Brain (organoid and tissue), 16 donors: ENCODE measurements at places on chromosomes 5 and 9.

- no peak for DNase-seq
These were observed 279.6 kb downstream of the GABRB2 start for GRCh38 chr5:161266954-161267353.

DNA sequence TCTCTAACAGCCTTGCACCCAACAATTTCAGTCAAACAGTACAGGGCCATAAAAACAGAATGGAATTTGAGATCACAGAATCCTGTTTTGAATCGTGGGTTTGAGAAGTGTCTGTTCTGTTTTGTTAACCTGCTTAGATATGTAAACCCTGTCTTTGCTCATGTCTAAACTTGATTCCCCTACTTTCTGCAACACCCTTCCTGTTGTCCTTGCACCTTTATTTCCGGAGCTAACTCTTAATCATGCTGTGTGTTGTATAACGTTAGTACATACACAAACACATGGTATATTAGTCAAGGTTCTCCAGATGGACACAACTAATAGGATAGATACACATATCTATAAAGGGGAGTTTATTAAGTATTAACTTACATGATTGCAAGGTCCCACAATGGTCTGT is 2229.2 kb upstream of the C9orf72 start:
- DNase-seq: no peak

DNA sequence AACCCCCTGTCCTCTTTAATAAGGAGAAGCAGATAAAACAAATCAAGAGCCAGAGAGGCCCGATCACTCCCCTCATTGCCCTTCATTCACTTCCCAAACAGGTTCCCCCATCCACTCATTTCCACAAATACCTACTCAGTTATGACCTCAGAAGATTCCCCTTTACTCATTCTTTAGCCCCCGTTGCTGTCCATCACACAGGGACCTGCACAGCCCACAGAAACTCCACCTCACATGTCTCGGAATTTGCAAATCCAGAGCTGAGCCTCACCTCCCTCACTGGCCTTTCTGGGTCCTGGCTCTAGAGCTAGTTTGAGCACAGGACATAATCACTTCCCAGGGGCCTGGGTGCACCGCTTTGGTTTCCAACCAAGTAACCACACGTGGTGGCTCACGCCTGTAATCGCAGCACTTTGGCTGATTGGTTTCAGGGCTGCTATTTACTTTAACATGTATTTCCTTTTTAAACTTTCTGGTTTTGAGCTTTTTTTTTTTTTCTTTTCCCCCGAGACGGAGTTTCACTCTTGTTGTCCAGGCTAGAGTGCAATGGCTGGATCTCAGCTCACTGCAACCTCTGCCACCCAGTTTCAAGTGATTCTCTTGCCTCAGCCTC is 17.8 kb downstream of the ATP6V0E1 start:
- DNase-seq: no peak

- no peak for DNase-seq
These were observed 228.7 kb upstream of the NR4A3 start for GRCh38 chr9:99592834-99593574.

GRCh38 chr5:33400675-33401074 is 40.1 kb upstream of the TARS1 start:
- no peak for DNase-seq

- DNase-seq: no peak
These were observed 55.3 kb upstream of the SARDH start for GRCh38 chr9:133793471-133793870.

DNA sequence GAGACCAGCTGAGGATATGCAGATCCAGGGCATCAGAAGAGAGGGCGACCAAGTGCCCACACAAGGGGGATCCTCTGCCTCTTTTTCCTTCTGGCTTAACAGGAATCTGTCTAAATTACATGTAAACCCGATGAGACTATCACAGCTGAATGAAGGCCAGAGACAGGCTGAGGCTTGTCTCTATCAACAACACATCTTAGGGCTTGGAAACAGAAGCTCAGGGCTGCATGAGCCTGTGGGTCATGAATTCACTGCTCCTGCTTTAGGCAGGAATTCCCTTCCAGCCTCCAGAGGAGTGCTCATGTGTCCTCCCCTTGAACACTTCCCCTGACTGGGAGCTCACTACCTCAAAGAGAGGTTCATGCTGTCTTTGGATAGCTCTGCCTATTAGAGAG is 106.1 kb upstream of the PHYKPL start:
- no peak for DNase-seq

DNA sequence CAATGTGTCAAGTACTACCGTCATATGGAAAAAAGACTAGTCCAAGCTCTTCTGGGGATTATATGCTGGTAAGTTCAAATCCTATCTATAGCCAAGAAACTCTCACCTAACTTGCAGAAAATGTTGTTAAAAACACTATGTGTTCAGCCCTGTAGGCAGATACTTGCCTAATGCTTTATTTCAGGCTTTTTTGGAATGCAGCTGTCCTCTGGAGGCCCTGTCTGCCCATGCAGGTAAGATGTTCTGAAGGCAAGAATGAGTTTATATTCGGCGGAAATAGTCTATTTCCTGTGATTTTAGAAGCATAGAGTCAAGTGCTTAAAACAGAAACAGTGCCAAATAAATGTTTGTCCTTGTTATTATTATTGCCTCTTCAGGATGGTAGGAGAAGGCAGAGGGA is 34.3 kb upstream of the PPP2R2B start:
- no peak for DNase-seq

DNA sequence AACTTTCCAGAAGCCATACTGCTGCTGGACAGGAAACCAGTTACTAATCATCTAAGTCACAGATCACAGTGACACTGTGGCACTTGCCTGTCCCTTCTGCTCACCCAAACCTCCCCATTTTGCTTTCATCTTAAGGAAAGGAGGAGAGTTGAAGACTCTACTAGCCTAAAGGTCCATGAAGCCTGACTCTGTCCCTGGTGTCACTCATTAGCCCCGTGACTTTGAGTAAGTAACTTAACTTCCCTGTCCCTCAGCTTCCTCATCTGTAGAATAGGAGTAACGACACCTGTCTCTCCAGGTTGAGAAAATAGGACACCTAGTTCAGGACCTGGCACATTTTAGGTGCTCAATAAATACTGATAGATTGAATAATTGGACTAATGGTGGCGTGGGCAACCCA is 536 bp upstream of the SLC6A7 start:
- DNase-seq: no peak

DNA sequence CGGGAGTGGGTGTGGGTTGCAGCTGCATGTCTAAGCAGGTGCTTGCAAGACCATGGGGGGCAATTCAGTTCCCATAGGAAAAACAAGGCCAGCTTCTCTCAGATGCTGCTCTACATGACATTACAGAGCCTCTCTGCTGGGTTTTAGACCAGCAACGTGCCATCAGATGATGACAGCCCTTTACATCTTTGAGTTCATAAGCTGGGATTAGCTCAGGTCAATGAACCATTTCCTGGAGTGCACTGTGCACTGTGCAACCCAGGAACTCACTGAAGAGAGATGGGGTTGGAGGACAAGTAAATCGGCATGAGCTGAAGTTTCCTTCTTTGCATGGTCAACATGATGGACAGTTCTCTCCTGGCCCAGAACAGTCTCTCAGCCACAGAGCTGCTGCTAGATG is 160.6 kb downstream of the MARCHF11 start:
- no peak for DNase-seq

DNA sequence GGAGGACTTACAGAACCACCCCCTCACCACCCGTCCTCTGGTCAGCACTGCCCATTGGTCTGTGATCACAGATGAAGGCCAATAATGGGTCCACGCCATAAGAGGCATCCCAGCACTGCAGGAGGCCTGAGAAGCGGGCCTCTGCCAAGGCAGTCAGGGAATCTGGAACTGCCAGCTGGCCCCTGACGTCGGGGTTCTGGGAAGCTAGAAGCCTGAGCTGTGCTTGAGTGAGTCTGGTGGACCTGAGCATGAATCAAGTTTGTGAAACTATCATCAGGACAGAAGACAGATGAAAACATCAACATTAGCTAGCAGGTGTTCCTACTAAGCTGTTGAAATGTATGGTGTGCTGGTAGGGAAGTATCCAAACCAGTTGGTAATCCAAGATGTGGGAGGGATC is 7.8 kb downstream of the ANGPTL2 start:
- DNase-seq: no peak

DNA sequence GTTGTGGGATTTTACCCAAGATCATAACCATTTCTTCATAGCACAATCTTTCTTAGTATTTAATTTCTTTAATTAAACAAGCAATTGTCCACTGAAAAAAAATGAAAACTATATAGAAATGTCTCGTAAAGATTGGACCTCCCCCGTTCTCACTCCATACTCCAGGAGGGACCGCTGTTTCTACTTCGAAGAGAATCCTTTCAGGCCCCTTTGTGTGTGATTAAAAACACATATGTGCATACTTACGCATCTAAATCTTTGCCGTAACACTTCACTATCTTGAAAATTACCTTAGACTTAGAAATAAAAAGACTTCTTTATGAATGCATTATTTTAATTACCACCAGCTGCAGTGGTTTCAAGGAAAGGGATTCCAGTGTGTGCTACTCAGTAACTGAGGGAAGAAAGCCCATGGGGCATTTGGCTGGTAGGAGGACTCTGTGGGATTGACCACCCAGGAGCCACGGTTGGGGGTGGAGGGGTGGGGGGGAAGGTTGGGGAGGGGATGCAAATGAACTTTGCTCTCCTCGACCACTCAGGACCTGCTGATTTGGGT is 209.1 kb downstream of the FAM114A2 start:
- no peak for DNase-seq

- peak; percentile 41 for DNase-seq
These were observed 1.8 kb downstream of the UBAP2 start for GRCh38 chr9:34046784-34047379.

DNA sequence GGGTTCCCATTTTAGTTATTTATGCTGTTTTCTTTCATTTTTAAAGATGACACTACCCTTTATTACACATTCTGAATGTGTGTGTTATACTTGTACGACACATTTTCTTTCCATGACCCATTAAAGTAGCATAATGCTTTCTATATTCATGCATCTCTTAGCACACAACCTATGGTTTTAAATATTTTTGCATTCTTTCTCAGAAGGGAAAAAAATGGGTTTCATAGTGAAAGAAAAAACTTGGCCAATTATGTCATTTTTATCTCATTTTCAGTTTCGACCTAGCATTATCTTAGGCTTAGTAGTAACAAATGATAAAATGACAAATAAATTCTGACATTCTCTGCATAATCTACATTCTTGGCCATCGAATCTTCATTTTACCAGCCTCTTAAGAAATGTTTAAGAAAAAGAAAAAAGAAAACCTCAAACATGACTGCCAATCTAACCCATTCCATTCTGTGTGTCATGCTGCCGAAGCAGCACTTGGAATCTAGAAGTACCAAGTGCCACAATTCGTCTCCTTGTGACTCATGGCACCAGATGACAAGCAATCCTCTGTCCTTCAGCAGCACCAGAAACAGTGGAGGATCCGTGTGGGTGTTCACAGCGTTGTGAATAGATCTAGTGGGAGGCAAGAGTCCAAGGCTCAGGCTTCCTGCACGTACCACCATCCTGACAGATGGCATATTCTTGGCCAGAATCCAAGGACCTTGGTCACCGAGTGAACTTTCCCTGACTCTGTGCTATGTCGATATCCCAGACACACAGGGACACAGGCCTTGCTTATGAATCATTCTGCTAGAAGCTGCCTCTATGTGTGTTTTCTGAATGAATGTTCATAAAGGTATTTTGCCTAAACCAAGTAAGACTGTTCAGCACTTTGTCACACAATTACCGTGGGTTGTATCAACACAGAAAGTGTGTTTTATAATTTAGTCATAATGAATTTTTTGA is 502.7 kb downstream of the NR2F1-AS1 start:
- peak; percentile 72 for DNase-seq

GRCh38 chr9:112341730-112342129 is 8.3 kb upstream of the PTBP3 start:
- DNase-seq: no peak

DNA sequence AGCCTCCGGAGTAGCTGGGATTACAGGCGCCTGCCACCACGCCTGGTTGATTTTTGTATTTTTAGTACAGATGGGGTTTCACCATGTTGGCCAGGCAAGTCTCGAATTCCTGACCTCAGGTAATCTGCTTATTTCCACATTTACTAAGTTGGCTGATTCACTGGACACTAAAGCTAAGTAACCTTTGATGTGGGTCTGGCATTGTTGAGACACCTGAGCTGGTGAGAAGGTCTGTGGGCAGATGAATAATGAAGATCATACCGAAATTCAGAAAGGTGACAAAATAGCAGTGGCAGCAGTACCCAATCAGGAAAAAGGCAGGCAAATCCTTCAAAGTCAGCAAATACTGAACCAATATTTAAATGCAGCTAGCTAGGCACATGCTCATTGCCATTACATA is 210.6 kb upstream of the ZNF608 start:
- no peak for DNase-seq

DNA sequence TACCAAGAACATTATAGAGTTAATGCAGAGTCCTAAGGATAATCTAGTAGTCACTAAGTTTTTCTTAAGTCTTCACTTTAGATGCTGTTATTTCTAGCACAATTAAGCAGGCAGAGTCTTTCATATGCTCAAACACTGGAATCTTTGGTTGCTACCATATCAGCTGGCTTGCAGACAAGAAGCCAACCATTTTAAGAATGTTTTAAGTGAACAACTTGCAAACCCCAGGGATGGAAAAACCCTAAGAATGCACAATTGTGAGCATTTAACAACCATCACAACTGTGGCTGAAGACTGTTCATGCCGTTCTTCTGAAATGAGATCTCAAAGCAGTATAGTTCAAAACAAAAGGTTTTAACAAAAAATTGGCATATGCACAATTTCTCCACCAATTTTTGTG is 55.1 kb downstream of the CSNK1A1 start:
- DNase-seq: no peak

DNA sequence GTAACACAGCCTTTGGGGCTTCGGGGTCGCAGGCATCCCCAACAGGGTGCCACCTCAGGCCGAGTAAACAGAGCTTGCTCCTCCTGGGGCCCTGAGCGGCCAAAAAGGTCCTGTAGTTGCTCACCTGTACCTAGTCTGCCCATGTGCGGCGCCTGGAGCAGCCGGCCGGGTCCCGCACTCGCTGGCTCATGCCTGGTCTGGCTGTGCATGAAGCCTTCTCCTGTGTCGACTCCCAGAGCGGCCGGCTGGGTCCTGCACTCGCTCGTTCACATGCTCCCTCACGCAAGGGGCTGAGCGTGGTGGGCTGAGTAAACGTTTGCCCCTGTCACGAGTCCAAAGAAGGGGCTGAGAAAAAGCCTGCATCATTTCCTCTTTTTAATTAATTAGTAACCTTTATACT is 162.4 kb upstream of the TUT7 start:
- no peak for DNase-seq

- no peak for DNase-seq
These were observed 38.1 kb downstream of the DDX31 start for GRCh38 chr9:132631685-132632084.
